ENCODE measurements at places on chromosomes 1 and 21. TPM values are rescaled to one million over a fixed set of nuclear protein-coding genes. Genes with fewer than 3 reads are reported as not detected.

- no peak overlapping the region for H3K4me3 ChIP-seq
- no peaks in the 10 kb centered on the region for H3K36me3 ChIP-seq
- H3K27me3 ChIP-seq = no peaks in the 10 kb centered on the region
- no peak for DNase-seq
- no peak overlapping the region for H3K27ac ChIP-seq
These were observed 219.0 kb upstream of the HOOK1 start for GRCh38 chr1:59595774-59596173.

DNA sequence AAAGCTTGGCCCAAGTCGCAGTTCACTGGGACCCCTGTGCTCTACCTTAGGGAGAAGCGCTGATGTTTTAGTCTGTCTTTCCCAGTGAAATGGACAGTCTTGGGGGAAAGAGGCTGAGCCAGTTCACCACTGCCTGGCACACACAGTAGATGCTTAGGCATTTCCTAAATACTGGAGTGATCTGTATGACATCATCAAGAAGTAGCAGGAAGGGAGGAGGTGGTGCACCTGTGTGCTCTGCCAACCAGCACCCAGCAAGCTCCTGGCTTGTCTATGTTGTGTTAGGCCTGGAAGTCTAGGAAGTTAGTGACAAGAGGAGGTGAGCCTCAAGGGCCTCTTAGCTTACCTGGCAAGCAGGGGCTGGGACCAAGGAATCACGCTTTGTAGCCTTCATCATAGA lies 158.2 kb upstream of the NFIA start:
- no peak overlapping the region for H3K4me3 ChIP-seq
- no peak for DNase-seq
- no peaks in the 10 kb centered on the region for H3K36me3 ChIP-seq
- H3K4me1 ChIP-seq = peaks cover 23% of the 10 kb centered on the region
- H3K27me3 ChIP-seq = no peaks in the 10 kb centered on the region
- H3K27ac ChIP-seq = no peak overlapping the region

DNA sequence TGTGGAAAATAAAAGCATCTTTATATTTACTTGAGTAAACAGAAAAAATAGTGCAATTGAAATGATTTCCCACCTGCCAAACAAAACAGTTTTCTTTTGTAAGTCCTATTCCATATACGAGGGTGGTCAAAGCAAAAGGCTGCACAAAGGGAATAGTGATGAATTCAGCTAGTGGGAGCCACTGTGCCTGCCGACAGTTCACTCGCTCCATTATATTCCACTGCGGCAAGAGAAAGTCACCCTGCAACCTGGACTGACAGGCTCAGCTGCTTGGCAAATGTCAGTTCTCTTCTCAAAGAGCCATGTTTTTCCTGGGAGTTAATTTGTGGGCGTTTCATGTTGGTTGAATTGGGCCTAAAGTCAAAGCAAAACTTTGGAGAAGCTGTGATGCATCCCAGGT lies 145.4 kb downstream of the LMO4 start:
- H3K36me3 ChIP-seq = no peaks in the 10 kb centered on the region
- H3K27me3 ChIP-seq = no peaks in the 10 kb centered on the region
- H3K4me3 ChIP-seq = no peak overlapping the region
- no peaks in the 10 kb centered on the region for H3K4me1 ChIP-seq

GRCh38 chr21:31634993-31635392 lies 24.5 kb upstream of the SOD1 start:
- no peaks in the 10 kb centered on the region for H3K4me1 ChIP-seq
- no peak for DNase-seq
- H3K4me3 ChIP-seq = no peak overlapping the region
- H3K27ac ChIP-seq = no peak overlapping the region
- no peaks in the 10 kb centered on the region for H3K27me3 ChIP-seq

DNA sequence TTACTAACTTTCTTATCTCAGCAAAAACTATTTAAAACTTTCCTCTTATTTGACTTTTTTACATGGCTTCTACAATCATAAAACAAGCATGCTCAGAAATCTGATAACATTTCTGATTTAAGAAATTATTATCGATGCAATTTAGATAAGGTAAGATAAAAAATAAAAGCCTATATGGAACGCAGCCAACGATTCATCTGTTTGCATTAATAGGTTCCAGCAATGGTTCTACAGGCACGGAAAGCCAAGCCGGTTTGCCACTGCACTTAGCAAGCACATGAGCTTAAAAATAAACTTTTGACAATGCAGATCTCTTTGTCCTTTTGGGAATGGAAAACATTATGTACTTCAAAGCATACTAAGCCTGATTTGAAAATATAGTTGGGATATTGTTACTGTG lies 77.5 kb upstream of the KCNK2 start:
- no peaks in the 10 kb centered on the region for H3K4me1 ChIP-seq
- no peaks in the 10 kb centered on the region for H3K36me3 ChIP-seq
- no peak for DNase-seq
- no peak overlapping the region for H3K4me3 ChIP-seq
- H3K27me3 ChIP-seq = no peaks in the 10 kb centered on the region

- H3K27me3 ChIP-seq = peaks cover 20% of the 10 kb centered on the region
- H3K36me3 ChIP-seq = no peaks in the 10 kb centered on the region
- H3K27ac ChIP-seq = peak overlapping the region; percentile 84
- H3K4me3 ChIP-seq = no peak overlapping the region
- no peak for DNase-seq
These were observed 7.7 kb upstream of the LAMB3 start for GRCh38 chr1:209659909-209660308.

Gene ROR1
- total RNA-seq = 9.3 TPM

Gene LHX8
- not detected for total RNA-seq

- peaks cover 42% of the 10 kb centered on the region for H3K4me1 ChIP-seq
- no peak overlapping the region for H3K27ac ChIP-seq
- H3K27me3 ChIP-seq = no peaks in the 10 kb centered on the region
- H3K4me3 ChIP-seq = no peak overlapping the region
- DNase-seq = no peak
These were observed 27.2 kb upstream of the CLIC4 start for GRCh38 chr1:24717887-24718650.

DNA sequence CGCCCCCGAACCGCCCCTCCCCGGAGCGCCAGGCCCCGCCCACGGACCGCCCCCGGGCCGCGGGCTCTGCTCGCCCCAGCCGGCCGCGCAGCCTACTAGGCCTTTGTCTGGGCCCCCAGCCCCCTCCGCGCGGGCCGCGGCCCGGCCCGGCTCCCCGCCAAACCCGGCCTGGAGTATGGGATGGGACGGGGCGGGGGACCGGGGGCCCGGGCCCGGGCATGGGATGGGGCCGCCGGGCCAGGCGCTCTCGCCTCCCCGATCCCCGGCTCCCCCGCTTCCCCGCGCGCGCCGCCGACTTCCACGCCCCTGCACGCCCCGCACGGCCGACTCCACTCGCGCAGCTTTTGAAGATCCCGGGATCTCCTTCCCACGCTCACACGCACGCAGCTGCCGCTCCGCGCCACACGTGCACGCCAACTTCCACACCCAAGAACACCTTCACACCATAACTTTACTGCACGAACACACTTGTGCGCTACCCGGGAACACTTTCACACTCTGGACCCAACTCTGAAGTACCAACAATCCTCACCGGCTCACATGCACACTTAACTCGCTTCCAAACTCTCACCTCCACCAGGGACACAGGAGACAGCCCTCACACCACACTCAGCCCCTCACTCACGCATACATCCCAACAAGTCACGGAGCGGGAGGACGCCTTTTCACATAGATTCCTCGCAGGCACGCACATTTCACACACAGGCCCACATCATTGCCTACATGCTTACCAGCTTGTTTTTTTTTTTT lies 437 bp upstream of the HSPG2 start:
- H3K27ac ChIP-seq = peak overlapping the region; percentile 62
- DNase-seq = peak; percentile 91
- H3K4me1 ChIP-seq = peaks cover 59% of the 10 kb centered on the region
- H3K36me3 ChIP-seq = no peaks in the 10 kb centered on the region

Gene TNFSF4
- 5.3 TPM for total RNA-seq

Gene AADACL3
- total RNA-seq = not detected

- no peak overlapping the region for H3K27ac ChIP-seq
- no peak overlapping the region for H3K4me3 ChIP-seq
- no peaks in the 10 kb centered on the region for H3K27me3 ChIP-seq
- no peaks in the 10 kb centered on the region for H3K4me1 ChIP-seq
- no peak for DNase-seq
- H3K36me3 ChIP-seq = peaks cover 9% of the 10 kb centered on the region
These were observed 60.8 kb downstream of the LRRN2 start for GRCh38 chr1:204624631-204625216.

All from spleen (tissue), 13 donors.